ENCODE measurements at places on chromosomes 11 and 22. TPM values are rescaled to one million over a fixed set of nuclear protein-coding genes. Genes with fewer than 3 reads are reported as not detected.

GNAZ gene
- not detected for polyA plus RNA-seq

GRCh38 chr11:2771758-2772466 lies 72.1 kb upstream of the KCNQ1OT1 start:
- no peak for DNase-seq

GRCh38 chr11:74696500-74696899 lies 34.7 kb downstream of the CHRDL2 start:
- DNase-seq, result no peak

PDE3B gene
- polyA plus RNA-seq, result 43.8 TPM

DBX1 gene
- not detected for polyA plus RNA-seq

- DNase-seq, result no peak
These were observed 14.0 kb downstream of the ASCL2 start for GRCh38 chr11:2256293-2256913.

NLRP6 gene
- 10.8 TPM for polyA plus RNA-seq

ALKBH3 gene
- 36.5 TPM for polyA plus RNA-seq

DNA sequence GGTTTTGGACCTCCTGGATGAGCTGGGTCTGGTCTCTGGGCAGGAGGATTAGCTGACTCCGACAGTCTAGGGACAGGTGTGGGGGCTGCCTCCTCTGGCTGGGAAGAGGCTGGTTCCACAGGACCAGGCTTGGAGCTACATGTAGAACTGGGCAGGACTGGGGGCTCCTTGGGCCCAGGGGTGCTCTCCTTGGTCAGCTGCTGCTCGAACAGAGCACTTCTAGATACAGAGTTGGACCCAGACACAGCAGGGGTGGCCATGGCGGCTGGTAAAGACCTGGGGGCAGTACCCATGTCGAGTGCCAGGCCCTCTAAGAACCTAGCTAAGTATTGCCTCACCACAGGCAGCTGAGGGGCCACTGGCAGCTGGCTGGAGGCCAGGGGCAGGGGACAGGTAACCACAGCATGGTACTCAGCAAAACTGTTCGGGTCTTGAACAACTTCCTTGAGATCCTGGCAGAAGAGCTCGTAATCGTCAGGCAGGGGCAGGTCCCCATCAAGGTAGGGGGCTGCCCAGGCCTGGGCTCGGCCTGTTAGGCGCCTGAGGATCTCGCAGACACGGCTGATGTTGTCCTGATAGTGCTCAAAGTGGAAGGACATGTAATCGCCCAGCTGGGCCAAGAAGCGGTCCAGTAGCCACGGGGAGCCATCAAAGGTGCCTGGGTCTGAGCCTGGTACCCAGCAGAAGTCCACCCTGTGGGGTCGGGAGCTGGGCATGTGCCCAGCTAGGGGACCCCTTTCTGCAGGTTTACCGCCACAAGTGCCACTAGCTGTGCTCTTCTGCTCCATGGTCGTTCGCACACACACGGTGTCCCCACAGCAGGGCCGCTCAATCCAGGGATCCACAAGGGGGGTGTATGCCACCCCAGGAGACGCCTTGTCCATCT lies 3.1 kb downstream of the GNB1L start:
- no peak for DNase-seq

MYOD1 gene
- polyA plus RNA-seq, result not detected

Data from CD4-positive, alpha-beta memory T cell (primary cell).